ENCODE measurements at places on chromosomes 7 and 10. TPM values are rescaled to one million over a fixed set of nuclear protein-coding genes. Genes with fewer than 3 reads are reported as not detected.

Gene UPK3BL2
- 16.2 TPM for total RNA-seq

Gene AFAP1L2
- total RNA-seq = 0.37 TPM

Gene ABCB4
- 6.0 TPM for total RNA-seq

Gene UCN3
- not detected for total RNA-seq

Gene GOLGA7B
- not detected for total RNA-seq

Gene TYW1
- total RNA-seq = 18.9 TPM

Gene PNLIPRP2
- total RNA-seq = 0.53 TPM

Gene JCAD
- total RNA-seq = 0.13 TPM

Gene EPHB4
- 0.82 TPM for total RNA-seq

Gene ANKMY2
- total RNA-seq = 0.37 TPM

Gene TFPI2
- total RNA-seq = 0.28 TPM

Gene CRPPA
- not detected for total RNA-seq

Gene MALSU1
- total RNA-seq = 65.5 TPM

Gene SORBS1
- total RNA-seq = 0.56 TPM

Gene ETV1
- 0.28 TPM for total RNA-seq
